ENCODE measurements at places on chromosomes 13 and 19.
A peak's percentile ranks its signal among the peaks of the same experiment; 100 is the strongest.

DNA sequence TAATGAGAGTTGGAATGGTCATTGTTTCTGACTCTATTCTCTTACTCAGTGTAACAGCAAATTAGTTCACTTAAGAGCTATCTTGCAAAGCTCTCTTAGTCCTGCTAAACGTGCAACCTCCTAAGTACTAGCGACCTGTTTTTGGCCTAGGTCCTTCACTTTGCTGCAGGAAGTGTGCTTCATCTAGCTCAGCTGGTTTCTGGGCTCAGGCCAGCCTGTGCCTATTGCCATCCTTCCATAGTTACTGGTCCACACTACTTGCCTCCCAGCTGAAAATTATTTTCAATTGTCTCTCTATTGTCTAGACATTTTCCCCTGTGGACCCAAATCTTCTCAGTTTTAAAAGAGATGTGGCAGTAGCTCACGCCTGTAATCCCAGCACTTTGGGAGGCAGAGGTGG lies 561.3 kb downstream of the FGF9 start:
- DNase-seq: no peak

DNA sequence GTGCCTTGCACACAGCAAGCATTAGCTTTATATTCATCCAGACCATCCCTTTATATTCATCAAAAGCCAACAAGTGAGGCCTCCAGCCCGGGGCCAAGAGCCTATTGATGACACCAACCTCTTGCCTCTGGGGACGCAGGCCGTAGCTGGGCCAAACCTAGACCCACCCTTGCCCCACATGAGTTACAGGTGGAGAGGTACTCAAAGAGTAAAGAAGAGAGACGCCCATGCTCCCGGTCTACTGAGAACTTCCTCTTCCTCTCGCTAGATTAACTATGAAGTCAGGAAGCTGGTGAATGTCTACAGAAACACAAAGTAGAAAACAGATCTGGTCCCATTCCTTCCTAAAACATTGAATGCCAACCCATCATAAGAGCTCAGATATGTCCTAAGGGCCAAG lies 3.8 kb upstream of the MLNR start:
- peak; percentile 16 for DNase-seq

- no peak for DNase-seq
Observed at GRCh38 chr19:33085570-33086128, 4.7 kb downstream of the GPATCH1 start.

- DNase-seq: no peak
Observed at GRCh38 chr13:77506874-77507273, 28.6 kb upstream of the SCEL start.

DNA sequence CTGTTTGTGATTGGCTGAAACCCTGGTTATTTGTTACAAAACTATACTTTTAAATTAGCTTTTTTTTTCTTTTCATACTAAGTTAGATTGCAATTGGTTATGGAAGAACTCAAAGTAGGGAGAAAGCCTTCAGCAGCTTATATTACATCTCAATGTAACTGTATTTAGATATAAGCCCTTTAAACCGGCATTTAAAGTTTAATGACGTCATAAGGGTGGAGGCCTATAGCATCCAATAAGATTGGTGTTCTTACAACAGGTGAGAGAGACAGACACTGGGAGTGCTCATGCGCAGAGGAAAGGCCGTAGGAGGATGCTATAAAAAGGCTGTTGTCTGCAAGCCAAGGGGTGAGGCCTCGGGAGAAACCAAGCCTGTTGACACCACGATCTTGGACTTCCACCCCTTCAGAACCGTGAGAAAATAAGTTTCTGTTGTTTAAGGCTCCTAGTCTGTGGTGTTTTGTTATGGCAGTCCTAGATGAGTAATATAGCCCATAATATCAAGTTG lies 1198.8 kb upstream of the SPRY2 start:
- no peak for DNase-seq

- peak; percentile 79 for DNase-seq
Observed at GRCh38 chr19:5138606-5139582, 170.0 kb downstream of the KDM4B start.

DNA sequence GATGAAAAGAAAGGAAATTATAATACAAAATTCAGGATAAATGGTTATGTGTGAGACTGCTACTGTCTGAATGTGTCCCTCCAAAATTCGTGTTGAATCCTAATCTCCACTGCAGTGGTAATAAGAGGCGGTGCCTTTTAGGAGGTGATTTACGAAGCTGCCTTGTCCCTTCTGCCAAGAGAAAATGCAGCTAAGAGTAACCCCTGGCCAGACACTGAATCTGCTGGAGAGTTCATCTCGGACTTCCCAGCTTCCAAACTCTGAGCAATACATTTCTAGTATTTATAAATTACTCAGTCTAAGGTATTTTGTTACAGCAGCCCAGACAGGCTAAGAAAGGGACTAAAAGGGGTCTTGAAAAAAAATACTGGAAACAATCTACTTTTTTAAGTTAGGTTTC lies 152.6 kb downstream of the KLF12 start:
- no peak for DNase-seq

- no peak for DNase-seq
Observed at GRCh38 chr19:45090606-45091005, 2.4 kb upstream of the PPP1R37 start.

- no peak for DNase-seq
Observed at GRCh38 chr13:40148742-40149141, 493.3 kb downstream of the COG6 start.

DNA sequence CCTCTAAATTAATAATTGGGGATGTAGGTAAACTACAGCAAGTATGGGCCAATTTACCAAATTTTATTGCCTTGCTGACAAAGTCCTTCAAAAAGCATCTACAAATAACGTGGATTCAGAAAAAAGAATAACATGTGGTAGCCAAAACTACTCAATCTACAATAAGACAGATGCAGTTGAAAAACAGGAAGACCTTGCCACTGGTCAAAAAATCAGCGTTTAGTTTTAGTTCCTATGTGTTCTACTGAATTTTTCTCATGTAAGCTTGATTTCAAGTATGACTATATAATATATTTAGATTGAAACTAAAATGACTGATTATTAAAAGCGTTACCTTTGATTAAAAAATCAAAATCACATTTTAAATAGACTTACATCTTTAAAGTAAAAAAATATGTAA lies 1317.6 kb downstream of the PCDH9 start:
- DNase-seq: no peak

- DNase-seq: peak; percentile 72
Observed at GRCh38 chr13:77048681-77049080, 21.7 kb upstream of the FBXL3 start.

- DNase-seq: peak; percentile 92
Observed at GRCh38 chr13:48783181-48783630, 129.5 kb downstream of the CYSLTR2 start.

GRCh38 chr13:94268661-94269060 lies 210.8 kb downstream of the DCT start:
- DNase-seq: no peak

DNA sequence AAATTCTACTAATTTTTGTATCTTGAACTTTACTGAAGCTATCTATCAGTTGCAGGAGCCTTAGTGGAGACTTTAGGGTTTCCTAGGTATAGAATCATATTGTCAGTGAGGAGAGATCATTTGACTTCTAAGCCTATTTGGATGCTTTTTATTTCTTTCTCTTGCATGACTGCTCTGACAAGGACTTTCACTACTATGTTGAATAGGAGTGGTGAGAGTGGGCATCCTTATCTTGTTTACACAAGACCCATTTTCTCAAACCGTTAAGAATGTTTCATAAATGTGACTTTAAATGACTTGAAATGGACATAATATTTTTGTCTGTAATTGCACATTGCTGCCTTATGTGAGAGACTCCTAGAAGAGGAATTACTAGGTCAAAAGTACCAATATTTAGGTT lies 17.9 kb upstream of the CSNK1A1L start:
- no peak for DNase-seq

DNA sequence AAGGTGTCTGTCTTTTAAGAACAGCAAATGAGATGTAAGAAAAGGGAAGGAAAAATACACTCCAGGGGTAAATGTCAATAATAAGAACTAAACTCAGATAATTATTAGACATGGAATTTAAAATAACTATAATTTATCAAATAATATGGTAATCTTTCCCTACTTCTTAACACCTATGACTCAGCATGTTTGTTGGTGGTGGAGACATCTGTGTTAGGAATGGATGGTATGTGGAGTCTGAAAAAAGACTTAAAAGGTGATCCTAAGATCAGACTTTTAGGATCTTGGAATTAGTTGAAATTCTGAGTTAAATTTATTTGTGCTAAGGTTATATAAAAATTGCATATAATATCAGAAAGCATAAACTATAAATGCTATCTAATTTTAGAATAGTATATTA lies 915.1 kb downstream of the SLITRK5 start:
- DNase-seq: no peak

DNA sequence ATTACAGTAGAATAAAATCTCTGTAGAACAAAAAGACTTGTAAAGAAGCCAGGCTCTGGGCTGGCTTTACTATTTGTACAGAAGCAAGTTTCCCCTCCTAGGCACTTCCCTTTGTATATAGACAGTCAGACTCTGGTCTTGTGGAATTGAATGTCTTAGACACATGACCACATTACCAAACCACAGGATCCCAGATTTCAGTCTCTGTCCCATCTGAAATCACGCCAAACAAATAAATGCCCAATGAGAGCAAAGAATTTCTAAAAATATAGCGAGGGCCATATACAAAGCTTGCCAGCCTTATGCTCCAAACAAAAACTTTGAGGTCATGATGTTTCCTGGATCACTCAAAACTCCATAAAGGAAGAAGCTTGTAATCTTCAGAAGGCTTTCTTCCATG lies 23.9 kb downstream of the CCDC70 start:
- DNase-seq: peak; percentile 28

DNA sequence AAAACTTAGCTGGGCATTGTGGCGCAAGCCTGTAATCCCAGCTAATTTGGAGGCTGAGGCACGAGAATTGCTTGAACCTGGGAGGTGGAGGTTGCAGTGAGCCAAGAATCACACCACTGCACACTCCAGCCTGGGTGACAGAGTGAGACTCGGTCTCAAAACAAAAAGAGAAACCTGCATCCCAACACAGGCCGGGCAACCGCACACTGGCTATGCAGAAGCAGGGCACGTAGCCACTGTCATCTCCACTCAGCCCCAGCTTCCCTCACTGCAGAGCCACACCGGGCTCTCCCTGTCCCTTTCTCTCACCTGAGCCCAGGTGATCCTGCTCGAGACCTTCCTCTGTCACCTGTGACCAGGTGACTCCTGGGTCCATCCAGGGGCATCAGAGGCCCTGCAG lies 11.7 kb downstream of the ELL start:
- DNase-seq: no peak

DNA sequence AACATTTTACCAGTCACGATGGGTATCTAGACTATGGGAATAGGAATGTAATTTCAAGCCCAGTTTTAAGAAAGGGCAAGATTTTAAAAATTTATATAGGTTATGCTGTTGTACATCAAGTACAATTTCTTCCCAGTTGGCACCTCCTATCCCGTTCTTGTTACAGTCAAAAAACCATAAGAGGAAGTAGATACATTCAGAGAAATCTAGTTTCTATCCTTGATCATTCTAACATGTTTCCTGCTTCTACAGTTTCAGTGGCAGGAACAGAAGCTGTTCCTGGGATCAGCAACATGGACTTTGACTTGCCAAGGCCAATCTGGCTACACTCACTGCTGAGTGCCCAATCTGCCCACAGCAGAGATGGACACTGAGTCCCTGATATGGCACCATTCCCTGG lies 14.7 kb upstream of the FPR3 start:
- DNase-seq: no peak

GRCh38 chr13:27194895-27195764 lies 23.5 kb upstream of the USP12 start:
- peak; percentile 97 for DNase-seq

DNA sequence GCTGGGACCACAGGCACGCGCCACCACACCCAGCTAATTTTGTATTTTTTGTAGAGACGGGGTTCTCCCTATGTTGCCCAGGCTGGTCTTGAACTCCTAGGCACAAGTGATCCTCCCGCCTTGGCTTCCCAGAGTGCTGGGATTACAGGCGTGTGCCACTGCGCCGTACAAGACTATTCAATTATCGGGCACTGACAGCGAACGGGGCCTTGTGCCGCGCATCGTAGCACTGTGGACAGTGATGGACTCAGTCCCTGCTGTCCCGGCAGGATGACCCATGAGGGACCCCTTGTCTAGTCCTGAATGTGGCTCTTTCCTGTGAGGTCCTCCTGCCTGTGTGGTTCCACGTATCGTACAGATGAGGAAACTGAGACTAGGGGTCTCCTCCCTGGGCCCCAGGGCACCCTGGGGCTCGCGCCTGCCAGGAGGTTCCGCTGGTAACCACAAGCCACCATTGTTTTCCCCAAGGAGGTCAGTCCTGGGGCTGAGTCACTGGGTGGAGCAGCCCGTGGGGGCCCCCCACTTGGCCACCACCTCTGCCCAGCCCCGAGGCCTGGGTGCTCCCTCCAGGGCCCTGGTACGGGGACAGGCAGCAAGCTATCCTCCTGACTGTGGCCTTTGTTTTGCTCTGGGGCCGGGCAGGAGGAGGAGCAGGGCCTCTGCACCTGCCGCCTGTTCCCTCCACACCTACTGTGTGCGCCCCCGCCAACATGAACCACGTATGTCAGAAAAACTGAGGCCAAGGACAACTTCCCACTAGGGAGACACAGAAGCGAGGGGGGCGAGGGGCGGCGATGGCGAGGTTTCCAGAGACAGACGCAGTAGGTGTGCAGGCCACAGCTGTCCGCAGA lies 2.9 kb upstream of the TCF3 start:
- no peak for DNase-seq

GRCh38 chr13:74450525-74450845 lies 316.3 kb upstream of the KLF12 start:
- no peak for DNase-seq

- no peak for DNase-seq
Observed at GRCh38 chr19:50844296-50844935, 10.3 kb upstream of the KLK3 start.

GRCh38 chr19:9789066-9789465 lies 20.5 kb upstream of the ZNF846 start:
- no peak for DNase-seq

DNA sequence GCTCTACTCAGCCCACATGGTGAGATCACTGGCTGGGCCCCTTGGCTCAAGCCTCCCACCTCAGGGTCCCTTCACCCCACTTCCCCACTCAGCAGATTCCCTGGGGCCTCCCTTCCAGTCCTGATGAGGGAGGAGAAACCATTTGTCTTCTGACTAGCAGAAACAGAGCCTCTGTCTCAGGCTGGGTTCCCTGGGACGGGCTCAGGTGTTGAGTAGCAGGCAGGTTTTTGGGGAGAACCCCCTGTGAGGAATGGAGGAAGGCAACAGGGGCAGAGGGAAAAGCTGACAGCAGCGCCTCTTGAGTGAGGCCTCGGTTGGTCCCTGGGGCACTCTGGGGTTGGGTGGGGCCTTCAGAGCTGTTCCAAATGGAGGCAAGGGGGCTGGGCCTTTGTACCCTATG lies 452.2 kb downstream of the TSHZ3 start:
- no peak for DNase-seq
